NAMALWA (cell line): ENCODE measurements at places on chromosomes 6 and 20.

GRCh38 chr20:48738399-48739304 is 89.1 kb downstream of the PREX1 start:
- no peak for DNase-seq

- DNase-seq = peak; percentile 17
These were observed 61.7 kb upstream of the NUP153 start for GRCh38 chr6:17768388-17768787.

GRCh38 chr6:32086661-32087573 is 22.2 kb downstream of the TNXB start:
- no peak for DNase-seq

DNA sequence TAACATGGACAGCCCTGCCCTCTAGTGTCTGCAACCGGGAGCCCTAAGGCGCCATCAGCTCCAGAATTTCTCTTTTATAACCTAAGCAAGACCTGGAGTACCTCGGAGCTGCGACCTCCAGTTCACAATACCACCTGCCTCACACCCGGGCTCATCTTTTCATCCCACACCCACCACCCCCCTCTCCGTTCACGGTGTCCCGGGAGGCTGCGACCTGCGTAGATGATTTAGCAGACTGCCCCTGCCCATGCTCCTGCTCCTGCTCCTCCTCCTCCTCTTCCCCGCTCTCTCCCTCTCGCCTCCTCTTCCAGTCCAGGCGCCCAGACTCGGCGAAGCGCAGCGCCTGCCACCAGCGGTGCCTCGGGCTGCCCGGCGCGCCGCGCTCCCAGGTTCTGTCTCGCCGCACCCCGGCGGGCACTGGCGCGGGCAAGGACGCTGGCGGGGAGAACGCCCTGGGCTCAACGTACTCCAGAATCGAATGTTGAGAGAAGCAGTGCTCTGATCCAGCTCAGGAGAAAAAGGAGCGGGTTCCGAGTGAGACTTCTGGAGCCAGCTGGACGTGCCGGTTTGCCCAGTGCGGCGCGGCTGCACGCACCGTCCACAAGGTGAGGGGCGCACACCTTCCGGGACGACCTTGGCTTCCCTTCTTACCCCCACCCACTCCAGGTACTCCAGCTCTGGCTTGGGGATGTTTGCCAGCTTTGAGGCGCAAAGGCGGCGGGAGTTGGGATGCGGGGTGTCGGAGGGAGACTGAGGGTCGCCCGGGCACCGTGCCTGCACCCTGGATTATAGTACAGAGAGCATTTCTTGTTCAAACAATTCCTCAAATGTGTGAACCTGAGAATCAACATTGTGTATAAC is at the start of gene HTR1E:
HTR1E (plus strand) TSS at position 310 of the 861 bp plus-strand sequence. CDS start 77,807 bp downstream, outside the sequence.
- DNase-seq = peak; percentile 55

- no peak for DNase-seq
These were observed 160.2 kb upstream of the STXBP5 start for GRCh38 chr6:147043994-147044477.

DNA sequence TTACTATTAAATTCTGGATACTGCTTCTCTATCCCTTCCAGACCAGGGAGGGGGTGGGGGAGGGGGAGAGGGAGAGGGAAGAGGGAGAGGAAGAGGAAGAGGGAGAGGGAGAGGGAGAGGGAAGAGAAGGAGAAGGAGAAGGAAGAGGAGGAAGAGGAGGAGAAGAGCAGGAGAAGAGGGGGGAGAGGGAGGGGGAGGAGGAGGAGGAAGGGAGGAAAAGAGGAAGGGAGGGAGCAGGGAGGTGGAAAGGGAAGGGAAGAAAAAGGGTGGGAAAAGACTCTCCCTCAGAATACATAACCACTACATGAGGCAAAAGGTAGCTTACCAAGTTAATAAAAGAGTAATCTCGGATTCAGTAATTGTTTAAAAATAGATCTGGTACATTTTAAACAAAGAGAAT is 46.0 kb downstream of the FAM184A start:
- no peak for DNase-seq

GRCh38 chr6:47262231-47262630 is 47.5 kb downstream of the TNFRSF21 start:
- DNase-seq = no peak

DNA sequence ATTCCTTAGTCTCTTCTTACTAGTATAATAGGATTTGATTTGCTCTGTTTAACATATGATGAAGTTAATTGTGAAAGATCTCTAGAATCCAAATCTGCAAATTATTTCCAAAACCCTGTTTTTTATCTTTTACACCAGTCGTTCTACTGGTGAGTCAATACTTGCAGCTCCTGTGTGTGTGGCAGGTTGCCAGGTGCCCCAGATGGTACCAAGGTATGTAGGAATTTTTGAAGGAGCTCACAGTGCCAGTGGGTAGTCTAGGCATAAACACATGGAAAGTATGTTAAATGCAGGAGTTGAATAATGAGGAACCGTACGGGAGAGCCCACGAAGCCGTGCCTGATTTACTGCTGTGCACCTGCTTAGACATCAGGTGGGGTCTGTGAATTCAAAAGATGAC is 192.2 kb downstream of the FARS2 start:
- DNase-seq = no peak

- no peak for DNase-seq
These were observed 361.0 kb downstream of the CD83 start for GRCh38 chr6:14478381-14479225.

GRCh38 chr20:10984913-10985312 is 311.1 kb upstream of the JAG1 start:
- DNase-seq = no peak

DNA sequence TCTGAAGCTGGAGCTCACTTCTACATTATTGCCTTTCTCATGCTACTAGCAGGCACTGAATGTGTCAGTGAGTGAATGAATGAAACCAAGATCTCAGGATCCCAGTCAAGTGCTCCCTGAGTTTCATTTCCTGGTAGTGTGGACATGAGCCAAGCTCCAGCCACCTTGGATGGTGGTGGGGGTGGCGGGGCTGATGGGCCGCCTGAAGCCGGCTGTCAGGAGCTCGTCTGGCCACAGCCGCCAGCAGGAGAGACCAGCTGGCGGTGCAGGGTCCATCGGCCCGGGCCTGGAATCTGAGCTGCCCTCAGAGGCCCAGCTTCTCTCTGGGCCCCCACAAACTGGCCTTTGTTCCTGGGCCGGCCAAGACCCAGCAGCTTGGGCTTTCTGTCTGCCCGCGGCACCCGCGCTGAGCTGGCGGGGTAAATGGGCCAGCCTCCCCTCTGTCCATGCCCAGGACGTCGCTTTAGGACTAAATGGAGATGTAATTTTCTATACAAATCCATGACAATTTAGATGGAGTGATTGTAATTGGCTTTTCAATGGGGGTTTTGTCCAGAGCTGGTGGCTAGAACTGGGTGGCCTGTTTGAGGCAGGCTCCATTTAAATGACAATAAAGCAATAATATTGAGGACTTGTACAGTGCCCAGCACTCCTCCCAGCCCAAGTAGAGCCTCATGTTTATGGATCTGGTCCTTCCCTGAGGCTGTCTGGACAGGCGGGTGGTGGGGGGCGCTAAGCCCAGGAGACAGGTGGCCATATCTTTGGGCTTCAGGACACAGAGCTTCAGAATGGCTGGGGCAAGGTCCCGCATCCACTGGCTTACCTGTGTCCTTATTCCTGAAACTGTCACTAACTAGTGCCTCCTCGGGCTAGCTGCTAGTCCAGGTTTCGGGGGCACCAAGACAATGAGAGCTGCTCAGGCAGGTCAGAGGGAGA is 43.5 kb downstream of the NOL4L start:
- DNase-seq = no peak

- no peak for DNase-seq
These were observed 88.1 kb upstream of the STMND1 start for GRCh38 chr6:17013701-17014100.

- DNase-seq = peak; percentile 59
These were observed at the start of gene EDN1 for GRCh38 chr6:12289933-12290820. TSS of gene EDN1 (plus strand) at chr6:12290361. CDS start at chr6:12290630, 269 bp downstream.

GRCh38 chr6:1747003-1747402 is 137.3 kb downstream of the FOXC1 start:
- DNase-seq = no peak

DNA sequence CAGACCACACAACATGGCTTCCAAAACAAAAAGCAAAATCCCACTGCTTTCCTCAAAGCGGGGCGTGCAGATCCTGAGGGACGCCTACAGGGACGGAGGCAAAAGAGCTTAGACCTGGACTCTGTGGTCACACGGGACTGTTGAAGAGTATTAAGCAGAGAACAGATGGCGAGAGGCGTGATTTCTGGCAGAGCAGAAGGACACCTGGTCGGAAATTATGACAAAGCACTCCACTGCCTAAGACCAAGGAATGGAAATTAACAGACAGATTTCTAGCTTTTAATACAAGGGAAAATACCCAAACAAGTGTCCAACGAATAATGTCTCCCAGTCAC is 15.4 kb downstream of the CST7 start:
- no peak for DNase-seq

DNA sequence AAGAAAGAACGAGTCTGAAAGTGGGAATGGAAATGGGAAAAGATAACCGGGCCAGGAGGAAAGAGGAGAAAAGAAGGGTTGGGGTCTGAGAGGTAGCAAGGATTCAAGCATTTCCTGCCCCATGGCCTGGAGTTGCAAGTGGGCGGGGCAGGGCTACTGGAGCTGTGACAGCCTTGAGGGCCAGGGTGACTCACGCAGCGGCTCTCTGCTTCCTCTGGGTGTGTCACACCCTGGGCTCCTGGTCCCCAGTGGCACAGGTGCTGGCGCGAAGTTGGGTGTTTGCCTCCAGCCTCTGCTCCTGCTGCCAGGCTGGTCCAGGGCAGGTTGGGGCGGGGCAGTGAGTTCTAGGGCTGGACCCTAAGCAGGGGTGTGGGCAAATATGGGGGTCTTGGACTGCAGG is 3.3 kb upstream of the ULBP3 start:
- DNase-seq = peak; percentile 37

DNA sequence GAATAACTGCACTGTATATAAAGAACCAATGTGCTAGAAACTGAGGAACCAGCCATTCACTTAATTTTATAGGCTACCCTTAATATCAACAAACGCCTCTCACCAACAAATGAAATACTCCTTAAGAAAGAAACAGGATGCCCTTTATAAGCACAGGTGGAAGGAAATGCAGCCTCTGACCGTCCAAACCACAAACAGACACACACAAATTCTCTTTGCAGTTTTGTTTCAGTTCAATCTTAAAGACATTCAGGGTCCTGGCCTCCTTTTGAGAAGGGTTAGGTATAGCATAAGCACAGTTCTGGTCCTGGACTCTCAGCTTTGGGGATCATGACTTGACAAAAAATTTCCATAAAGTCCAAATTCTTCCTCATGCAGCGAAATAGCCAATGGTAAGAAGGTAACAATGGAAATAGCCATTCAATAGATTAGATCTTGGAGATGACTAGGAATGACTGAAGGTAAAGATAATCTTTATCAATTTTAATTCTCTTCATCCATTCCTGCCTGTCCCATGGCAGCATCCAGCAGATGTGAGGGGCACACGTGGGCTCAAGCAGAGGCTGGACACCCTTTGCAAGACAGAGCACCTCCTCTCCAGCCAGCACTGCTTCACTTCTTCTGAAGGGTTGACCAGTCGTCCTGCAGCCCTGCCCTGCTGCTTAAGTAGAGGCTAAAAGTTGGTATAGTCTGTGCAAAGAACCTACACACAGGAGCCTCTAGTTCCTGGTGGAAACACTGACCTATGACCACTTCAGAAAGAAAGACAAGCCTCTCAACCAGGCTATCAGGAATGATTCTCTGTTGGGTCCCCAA is 123.9 kb downstream of the CD83 start:
- no peak for DNase-seq

- DNase-seq = no peak
These were observed 70.8 kb downstream of the PTPN1 start for GRCh38 chr20:50580842-50581544.

GRCh38 chr6:43773980-43774775 is 4.2 kb downstream of the VEGFA start:
- no peak for DNase-seq

GRCh38 chr6:158622545-158623190 is 21.9 kb downstream of the DYNLT1 start:
- DNase-seq = no peak

DNA sequence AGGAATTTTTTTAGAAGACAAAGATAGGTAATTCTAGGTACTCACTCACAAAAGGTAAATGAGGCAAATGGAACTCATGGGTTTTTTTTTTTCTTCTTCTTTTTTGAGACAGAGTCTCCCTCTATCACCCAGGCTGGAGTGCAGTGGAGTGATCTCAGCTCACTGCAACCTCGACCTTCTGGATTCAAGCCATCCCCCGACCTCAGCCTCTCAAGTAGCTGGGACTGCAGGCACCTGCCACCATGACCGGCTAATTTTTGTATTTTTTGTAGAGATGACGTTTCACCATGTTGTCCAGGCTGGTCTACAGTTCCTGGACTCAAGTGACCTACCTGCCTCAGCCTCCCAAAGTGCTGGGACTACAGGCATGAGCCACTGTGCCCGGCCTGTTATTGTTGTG is 126.1 kb downstream of the LRRC1 start:
- no peak for DNase-seq

GRCh38 chr20:60984666-60985065 is 267.4 kb upstream of the CDH4 start:
- DNase-seq = no peak

- DNase-seq = no peak
These were observed 28.2 kb upstream of the GSTA4 start for GRCh38 chr6:53023323-53023722.

DNA sequence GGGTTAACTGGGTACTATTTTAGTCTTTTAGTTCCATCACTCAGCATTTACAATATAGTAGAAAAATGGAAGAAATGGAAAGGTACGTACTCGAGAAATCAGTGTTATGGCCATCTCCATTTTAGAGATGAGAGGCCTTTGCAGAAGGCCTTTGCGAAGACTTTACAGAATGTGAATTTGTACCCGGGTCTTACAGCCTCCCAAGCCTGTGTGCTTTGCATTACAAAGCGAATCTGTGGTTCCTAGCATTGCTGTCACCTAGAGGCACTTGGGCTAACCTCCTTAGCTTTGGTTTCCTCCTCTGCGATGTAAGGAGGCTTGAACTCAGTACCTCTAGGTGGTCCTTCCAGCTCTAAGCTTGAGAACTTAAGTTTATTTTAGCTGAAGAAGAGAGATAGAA is 10.9 kb downstream of the VAPB start:
- DNase-seq = no peak

- DNase-seq = no peak
These were observed 501 bp upstream of the PLA2G7 start for GRCh38 chr6:46735720-46736031.

- no peak for DNase-seq
These were observed 319.6 kb upstream of the QKI start for GRCh38 chr6:163094881-163095280.

- DNase-seq = peak; percentile 7
These were observed 14.3 kb upstream of the LAMP5 start for GRCh38 chr20:9500121-9500520.

- no peak for DNase-seq
These were observed 291.9 kb upstream of the PRDM1 start for GRCh38 chr6:105794239-105794638.
